GF-D8 (cell line): ENCODE measurements at places on chromosomes 4 and X.

DNA sequence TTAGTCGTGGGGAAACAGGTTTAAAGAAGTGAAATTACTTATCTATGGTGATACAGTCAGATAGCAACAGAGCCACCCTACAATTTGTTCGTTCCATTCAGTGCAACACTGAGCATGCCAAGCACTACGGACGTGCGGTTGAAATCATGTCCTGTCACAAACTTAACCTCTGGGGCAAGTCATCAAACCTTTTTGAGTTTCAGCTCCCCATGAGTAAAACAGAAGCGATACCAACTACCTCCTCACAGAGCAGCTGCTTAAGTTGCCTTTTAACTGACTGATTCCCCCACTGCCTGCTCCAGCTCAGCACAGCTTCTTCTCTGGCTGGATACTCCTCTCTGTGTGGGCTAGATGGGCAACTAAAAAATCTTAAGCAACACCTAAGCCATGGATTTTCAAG is 36.0 kb downstream of the LHFPL1 start:
- no peak for DNase-seq

DNA sequence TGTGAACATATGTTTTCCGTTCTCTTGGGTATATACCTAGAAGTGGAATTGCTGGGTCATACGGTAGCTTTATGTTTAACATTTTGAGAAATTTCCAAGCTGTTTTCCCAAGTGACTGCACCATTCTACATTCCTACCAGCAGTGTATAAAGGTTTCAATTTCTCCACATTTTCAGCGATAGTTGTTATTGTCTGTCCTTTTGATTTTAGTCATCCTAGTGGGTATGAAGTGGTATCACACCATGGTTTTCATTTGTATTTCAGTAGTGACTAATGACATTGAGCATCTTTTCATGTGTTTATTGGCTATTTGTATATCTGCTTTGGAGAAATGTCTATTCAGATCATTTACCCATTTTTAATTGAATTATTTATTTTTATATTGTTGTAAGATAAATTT is 2.4 kb downstream of the PPEF1 start:
- DNase-seq = no peak

DNA sequence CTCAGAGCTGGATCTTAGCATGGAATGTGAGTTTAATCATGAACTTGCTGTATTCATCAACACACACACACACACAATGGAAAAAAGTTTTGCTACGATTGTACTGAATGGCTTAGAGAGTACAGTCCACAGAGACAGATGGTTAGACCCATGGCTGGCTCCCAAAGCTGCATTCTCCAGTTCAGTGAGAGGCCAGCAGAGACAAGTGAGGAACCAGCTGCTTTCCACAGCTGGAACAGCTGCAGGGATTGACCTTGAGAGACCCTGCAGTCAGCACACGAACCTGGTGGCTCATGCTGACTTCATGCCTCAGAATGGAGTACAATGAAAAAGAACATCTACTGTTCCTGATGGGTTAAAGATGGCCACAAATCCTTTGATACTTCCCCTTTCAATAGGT is 94.5 kb downstream of the DHX15 start:
- no peak for DNase-seq

- no peak for DNase-seq
These were observed 211.5 kb downstream of the BCOR start for GRCh38 chrX:39886282-39886681.

DNA sequence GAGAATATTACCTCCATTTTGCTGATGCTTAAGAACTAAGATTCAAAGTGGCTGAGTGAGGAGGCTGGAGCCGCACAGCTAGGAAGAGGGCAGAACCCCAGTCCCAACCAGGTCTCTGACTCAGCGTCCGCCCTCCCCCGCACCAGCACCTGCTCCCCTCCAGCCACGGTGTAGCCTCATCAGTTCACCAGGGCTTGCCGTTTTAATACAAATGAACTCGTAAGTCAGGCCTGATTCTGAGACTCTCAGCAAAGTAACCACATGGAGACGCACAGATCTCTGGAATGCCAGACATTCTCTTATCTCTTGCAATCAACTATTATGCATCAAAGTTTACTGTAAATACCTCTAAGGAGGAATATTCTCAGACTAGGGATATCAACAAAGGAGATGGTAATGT is 52.4 kb downstream of the ENPP6 start:
- no peak for DNase-seq

DNA sequence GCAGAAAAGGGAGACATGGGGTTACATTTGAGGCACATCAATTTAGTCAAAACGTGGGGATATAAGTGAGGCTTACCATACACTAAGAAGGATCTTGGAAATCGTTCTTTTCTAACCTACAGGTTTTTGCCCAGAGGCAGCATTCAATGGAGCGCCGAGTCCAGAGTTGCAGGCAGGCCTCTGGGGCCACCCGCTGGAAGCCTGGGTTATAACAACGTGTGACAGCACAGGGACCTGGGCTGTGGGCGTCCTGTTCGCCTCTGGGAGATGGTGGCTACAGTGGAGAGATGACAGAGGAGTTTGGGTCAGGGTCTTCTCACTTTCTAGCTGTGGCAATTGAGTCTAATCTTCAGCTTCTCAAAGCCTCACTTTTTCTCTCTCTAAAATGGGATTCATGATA is 53.9 kb downstream of the ENPP6 start:
- DNase-seq = no peak

GRCh38 chrX:132171881-132172280 is 44.1 kb upstream of the FRMD7 start:
- no peak for DNase-seq

- DNase-seq = no peak
These were observed 46.9 kb downstream of the KIF4A start for GRCh38 chrX:70336767-70337166.

DNA sequence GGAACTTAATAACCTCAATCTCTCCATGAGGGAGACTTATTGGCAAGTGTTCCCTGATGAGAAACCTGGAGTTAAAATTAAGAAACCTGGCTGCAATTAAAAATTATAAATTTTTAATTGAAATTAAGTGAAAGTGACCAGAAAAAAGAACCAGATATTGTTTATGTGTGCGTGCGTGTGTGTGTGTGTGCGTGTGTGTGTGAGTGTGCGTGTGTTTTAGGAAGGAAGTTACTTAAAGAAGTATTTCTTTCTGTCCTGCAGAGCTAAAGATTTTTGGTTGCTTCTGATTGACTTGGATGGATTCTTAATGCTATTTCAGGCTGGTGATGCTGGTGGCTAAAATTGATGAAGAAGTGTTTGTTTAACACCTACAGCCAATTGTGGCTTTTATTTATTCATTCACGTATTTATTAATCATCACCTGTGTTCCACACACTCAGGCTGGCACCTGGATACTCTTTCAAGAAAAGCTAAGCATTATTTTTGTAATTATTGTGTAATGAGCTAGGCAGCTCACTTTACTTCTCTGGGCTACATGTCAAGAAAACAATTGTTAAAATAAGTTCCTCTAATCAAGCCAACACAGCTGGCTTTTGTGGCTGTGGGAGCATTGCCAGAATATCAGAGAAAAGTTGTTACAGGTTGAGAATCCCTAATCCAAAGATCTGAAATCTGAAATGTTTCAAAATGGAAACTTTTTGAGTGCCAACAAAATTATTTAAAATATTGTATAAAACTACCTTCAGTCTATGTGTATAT is 68.5 kb downstream of the CEP44 start:
- no peak for DNase-seq

DNA sequence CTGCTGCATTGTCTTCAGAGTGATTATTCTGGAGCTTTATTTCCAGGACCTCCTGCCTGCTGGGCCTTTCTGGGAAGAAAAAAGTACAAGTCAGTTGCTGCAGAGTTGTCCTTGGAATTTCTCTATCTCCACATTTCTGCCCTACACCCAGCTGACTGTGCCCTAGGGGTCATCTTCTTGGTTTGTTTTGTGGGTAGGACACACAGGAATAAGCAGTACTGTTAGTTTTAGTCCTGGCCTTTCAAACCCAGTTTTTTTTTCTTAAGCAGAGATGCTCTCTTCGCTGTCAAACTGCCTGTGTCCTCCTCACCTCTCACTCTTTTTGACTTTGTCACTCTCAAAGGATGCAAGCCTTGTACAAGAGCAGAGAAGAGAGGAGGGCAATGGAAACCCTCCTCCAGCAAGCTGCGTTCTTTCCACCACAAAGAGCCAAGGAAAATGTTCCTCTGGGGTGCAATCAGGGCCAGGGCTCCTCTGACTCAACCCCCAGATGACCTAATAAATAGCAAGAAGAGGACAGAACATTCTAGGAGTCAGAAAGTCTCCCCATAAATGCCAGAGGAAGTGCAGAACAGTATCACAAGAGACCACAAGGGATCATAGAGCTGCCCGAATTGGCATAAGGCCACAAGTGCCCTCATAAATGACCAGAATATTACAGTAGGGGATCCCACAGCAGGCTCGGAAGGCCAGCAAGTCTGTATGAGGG is 186.2 kb downstream of the RCHY1 start:
- DNase-seq = no peak

DNA sequence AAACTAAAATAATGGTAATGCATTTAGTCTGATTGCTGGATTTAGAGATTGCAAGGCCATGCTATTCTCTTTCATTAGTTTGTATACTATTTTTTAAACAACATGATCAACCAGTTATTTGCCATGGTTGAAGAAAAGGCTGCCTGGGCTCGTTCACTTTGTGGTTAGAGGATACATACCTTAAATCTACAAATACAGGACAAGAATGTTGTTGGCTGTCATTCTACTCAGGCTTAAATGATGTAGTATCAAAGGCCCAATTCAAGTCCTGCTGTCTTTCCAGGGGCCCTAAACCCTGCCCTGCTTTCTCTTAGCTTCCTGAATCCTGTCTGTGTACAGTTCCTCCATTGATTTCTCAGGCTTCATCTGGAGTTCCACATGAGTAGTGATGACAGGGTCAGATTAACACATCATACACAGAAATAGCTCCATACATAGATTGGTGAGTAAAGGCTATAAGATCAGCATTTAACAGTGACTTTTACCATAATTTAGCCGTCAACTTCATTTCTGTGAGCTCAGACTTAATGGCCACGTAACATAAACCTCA is 114.9 kb upstream of the GPRIN3 start:
- DNase-seq = no peak

DNA sequence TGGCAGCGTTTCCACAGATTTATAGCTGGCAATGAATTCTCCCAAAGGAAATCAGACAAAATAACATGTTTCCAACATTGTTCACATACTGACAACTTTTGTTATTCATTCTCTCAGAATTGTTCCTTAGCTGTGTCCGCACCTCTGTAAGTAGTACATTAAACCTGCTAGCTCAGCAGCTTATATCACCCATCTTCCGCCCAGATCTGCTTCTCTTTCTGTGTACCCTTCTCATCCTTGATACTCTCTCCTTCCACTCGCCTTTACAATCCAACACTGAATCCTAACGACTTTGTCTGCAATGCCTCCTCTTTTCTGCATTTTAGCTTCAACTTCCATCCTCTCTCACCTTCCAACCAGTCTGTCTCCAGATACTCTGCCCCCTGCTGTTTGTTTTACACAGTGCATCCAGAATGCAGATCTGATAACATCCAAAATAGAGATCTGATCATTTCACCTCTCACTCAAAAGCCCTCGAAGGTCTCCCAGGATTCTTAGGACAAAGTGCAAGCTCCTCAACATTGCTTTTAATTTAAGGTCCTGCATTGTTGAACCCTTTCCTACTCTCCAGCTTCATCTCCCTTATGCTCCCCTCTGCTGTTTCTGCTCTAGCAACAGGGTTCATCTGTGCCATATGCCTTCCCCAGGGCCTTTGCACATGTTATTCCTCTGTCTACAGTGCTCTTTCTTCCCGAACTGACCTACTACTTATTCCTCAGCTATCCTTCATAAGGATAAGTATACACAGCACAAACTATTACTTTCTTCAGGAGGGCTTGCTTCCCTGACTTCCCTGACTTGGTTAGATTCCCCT is 67.3 kb upstream of the VBP1 start:
- no peak for DNase-seq
